ENCODE measurements at places on chromosomes 4 and X.

- no peak for DNase-seq
Measured at GRCh38 chr4:177482367-177482766, 40.1 kb upstream of the AGA start.

DNA sequence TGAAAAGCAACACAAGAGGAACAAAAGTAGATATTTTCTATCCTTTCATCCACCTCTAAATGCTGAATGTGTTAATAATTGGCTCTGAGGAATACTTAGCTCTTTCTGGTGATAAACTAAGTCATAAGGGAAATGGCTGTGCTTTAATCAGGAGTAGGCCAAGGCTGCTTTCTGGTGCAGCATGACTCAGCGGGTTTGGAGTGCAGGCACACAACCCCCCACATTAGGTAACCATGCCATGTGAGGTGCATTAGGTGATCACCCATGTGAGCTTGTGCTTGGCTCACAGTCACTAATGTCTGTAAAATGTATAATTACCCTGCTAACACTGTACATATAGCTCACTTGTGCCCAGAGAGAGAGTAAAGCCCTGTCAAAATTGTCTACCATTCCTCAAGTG is 57.2 kb downstream of the USP38 start:
- no peak for DNase-seq

DNA sequence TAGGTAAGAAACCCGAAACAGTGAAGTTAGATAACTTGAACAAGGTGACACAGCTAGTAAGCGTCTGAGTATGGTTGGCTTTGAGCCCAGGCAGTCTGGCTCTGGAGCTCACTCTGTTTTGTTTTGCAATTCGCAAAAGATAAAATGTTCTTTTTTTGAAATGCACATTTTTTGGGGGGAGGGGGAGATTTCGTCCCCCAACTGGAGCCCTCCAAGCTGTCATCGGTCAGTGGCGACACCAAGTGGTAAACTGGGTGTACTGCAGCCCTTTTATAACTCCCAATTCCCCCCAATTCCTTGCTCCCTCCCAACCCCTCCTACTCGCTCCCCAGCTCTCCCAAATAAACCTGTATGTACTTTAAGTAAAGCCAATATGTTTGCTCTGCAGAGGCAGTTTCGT is 2.8 kb upstream of the CLCN5 start:
- DNase-seq = no peak

- DNase-seq = no peak
Measured at GRCh38 chr4:24195991-24196736, 306.3 kb upstream of the PPARGC1A start.

DNA sequence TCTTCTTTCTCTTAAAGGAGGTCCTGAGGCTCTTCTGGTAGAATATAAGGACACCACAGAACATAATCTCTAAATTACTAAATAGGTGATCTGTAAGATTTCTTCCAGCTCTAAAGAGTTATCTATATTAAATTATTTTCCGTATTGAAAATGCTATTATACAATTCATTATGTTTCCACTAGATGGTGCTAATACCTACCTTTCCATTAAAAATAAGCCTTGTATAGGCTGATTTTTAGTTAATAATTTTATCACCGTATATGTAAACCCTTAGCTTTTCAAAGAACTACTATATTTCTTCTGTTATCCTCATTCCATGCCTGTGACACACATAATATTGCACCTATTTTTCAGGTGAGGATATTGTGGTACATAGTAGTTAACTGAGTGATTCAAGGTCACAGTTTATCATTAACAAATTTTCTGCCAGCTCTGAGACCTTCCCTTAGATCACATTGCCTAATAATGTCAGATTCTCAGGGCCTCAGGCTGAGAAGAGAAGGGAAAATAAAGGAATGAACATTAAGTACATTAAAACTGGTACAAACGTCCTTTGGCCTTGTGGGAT is 138.8 kb downstream of the TEX11 start:
- DNase-seq = no peak

- no peak for DNase-seq
Measured at GRCh38 chr4:11201256-11201655, 227.4 kb downstream of the HS3ST1 start.

GRCh38 chr4:163166041-163166579 is 580 bp downstream of the NAF1 start:
- peak; percentile 8 for DNase-seq

GRCh38 chr4:23942471-23942870 is 52.6 kb upstream of the PPARGC1A start:
- DNase-seq = no peak

DNA sequence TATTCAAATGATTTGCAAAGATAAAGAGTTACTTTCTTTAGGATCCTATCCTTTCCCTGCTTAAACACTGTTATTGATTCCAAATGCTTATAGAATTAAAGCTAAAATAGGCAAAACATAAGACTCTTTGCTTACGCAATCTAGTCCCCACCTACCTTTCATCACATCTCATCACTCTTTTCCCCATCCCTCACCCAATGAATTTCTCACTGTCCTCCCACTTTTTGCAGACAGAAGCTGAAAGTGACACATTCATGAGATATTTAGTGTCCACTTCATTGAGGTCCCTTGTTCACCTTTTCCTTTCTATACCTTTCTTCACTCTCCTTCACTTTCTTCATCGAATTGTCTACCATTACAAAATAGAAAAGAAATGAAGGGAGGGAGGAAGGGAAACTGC is 424 bp downstream of the SATL1 start:
- DNase-seq = no peak

DNA sequence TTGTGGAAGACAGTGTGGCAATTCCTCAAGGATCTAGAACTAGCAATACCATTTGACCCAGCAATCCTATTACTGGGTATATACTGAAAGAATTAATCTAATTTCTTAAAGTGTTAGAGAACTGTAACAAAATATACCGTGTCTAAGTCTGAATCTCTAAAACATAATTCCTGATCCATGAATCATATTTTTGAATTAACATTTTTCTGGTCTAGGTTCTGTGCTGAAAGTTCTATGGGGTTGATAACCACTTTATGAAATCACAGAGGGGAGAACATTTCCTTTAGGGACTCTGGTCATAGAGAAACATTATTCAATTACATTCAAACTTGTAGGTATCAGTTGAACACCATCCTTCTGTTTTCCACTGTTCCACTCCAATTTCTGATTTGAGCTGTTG is 91.9 kb upstream of the ETNPPL start:
- DNase-seq = no peak

DNA sequence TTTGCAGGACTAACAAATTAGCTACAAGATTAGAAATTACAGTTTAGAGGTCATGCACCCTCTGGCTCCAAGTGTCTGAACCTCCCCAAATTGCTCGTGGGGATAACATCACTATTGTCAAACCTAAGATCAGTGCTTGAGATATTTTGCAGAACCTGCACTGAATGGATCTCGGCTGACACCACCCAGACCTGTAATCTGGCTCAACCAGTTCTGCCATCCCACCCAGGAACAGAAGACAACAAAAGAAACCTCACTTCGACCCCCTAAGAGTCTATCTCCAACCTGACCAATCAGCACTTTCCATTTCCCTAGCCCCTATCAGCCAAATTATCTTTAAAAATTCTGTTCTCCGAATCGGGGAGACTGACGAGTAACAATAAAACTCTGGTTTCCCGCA is 318.7 kb downstream of the NAP1L3 start:
- DNase-seq = no peak

GRCh38 chrX:2228536-2228935 is 272.2 kb downstream of the DHRSX start:
- no peak for DNase-seq

- DNase-seq = no peak
Measured at GRCh38 chr4:7074426-7074825, 6.6 kb upstream of the GRPEL1 start.

DNA sequence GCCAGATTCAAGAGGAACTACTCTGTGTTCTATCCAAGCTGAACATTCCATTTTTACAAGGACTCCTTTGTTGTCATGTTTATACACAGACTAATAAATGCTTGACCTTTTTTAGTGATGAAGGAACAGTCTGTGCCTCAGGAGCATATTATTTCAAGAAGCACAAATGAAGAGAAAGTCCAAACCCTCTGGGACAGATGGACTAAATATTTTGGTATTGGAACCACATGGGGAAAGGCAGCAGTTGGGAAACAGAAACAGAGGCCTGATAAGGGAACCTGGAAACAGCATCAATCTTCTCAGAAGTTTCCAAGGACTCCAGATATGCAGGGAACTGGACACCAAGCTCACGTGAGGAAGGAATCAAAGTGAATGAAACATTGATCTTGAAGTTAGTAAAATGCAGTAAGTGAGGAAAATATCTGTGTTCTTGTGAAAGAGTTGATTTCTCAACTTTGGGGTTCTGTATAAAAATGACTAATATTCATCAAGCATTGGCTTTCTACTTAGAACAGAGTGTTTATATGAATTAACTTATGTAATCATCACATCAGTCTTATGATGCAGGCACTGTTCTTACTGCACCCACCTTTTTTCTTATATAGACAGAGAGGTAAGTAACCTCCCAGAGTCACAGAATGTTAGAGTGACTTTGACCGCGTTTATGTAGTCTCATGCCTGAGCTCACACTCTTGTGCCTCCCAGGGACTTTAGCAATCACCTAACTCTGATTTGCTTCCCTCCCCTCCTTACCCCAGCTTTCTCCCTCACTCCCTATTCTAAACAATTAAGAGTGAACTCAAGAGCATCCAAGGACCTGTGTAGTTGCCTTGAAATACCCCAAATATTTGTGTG is 148.9 kb upstream of the JADE1 start:
- DNase-seq = no peak

DNA sequence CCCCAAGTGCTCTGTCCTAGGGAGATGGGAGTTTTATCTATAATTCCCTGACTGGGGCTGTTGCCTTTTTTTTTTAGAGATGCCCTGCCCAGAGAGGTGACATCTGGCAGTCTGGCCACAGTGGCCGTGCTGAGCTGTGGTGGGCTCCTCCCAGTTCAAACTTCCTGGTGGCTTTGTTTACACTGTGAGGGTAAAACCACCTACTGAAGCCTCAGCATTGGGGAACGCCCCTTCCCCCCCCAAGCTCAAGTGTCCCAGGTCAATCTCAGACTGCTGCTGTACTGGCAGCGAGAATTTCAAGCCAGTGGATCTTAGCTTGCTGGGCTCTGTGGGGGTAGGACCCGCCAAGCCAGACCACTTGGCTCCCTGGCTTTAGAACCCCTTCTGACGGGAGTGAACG is 38.3 kb upstream of the CBLL2 start:
- DNase-seq = no peak
